NCI-H1694 (cell line): ENCODE measurements at places on chromosomes 3 and 15.
A peak's percentile ranks its signal among the peaks of the same experiment; 100 is the strongest.

- peak; percentile 14 for DNase-seq
Observed at GRCh38 chr3:170410428-170411029, 8.1 kb upstream of the CLDN11 start.

GRCh38 chr3:190229632-190230424, 92.4 kb downstream of the CLDN1 start:
- DNase-seq: no peak

GRCh38 chr15:38040615-38041014, 106.2 kb downstream of the TMCO5A start:
- DNase-seq: no peak

DNA sequence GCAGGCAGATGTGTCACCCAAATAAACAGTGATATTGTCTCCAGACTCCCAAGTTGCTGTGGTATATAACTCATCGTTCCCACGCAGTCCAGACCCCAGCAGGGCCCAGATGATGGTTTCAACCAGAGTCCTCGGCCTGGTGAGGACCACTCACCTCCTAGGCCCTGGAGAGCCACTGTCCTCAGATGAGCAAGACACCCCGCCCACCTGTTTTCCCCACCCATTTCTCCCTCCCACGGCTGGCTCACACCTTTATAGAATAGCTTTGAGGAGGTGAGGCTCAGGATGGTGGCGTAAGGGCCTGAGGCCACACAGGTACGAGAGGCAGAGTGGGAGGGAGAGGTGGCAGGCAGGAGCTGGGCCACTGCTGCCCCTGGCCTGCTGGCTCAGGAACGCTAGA, 7.5 kb downstream of the MESP1 start:
- DNase-seq: no peak

GRCh38 chr3:84165328-84165727, 793.5 kb upstream of the CADM2 start:
- DNase-seq: no peak

DNA sequence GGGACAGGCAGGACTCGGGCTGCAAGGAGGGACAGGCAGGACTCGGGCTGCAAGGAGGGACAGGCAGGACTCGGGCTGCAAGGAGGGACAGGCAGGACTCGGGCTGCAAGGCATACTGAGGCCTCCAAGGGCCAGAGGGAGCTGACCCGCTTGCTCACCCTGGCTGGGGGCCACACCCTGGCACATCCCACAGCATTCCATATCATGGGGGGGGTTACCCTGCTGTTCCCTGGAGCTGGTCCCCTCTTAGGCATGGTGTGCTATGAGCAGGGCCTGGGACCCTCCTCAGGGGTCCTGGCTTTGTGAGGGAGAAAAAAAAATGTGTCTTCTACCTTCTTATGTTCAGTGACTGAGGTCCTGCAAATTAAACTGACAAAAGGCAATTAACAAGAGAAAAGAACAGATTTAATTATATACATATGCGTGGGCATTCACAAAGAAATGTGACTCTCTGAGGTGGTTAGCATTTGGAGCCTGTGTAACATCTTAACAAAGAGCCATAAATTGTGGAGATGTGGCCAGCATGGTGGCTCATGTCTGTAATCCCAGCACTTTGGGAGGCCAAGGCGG, 97.6 kb upstream of the ALDH1A3 start:
- no peak for DNase-seq

DNA sequence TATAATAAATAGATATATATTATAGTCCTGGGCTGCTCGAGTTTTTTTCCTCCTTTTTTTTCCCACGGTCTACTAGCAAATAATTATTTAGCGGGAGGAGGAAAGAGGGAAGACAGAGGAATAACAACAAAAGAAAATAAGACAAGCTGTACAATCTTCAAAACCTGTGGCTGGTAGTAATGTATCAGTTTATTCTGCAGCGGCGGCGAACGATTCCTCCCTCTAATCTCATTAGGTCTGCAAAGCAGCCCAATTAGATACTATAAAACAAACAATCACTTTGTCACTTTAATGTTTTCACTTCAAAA, 390 bp upstream of the TLE3 start:
- no peak for DNase-seq

GRCh38 chr15:84914351-84914750, 29.9 kb downstream of the SLC28A1 start:
- no peak for DNase-seq

DNA sequence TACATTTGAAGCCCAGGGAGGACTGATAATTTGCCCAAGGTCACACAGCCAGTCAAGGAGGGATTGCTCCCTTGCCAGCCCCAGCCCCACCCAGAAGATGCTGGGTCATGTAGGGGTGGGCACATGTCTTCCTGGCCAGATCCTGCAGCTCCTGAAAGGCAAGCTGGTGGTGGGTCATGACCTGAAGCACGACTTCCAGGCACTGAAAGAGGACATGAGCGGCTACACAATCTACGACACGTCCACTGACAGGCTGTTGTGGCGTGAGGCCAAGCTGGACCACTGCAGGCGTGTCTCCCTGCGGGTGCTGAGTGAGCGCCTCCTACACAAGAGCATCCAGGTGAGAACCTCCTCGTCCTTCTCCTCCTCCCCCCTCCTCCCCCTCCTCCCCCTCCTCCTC, 13.2 kb downstream of the ISG20 start:
- DNase-seq: no peak

DNA sequence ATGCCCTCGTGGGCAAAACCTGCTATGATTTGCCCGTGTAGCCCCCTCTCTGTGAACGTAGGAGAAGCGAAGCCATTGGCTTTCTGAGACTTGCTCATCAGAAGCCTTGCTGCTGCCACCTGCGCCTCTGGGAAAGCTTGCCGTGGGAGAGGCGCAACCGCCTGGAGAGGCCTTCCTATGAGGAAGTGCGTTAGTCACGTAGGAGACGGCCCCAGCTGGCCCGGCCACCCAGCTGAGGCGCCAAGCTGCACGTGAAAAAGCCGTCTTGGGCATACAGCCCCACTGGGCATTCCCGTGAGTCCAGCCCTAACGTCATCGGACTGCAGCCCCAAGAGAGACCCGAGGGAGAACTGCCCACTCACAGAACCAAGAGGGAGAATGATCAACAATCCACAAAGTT, 49.1 kb upstream of the TJP1 start:
- DNase-seq: no peak

DNA sequence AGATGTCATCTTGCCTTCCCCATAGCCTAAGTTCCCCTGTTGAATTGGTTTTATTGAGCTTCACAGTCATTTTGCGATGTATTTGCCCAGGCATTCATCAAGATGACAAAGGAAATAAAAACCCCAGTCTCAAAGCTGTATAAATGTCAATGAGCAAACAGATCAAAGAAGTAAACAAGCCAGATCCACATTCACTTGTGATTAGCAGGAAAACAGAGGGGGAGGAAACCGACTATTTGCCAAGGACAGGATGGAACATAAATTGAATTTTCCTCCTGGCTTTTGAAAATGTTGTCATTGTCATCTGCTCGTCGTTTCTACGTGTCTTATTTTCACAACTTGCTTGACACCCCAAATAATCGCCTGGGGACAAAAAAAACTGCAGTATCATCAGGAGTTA, 83.5 kb downstream of the SV2B start:
- no peak for DNase-seq

DNA sequence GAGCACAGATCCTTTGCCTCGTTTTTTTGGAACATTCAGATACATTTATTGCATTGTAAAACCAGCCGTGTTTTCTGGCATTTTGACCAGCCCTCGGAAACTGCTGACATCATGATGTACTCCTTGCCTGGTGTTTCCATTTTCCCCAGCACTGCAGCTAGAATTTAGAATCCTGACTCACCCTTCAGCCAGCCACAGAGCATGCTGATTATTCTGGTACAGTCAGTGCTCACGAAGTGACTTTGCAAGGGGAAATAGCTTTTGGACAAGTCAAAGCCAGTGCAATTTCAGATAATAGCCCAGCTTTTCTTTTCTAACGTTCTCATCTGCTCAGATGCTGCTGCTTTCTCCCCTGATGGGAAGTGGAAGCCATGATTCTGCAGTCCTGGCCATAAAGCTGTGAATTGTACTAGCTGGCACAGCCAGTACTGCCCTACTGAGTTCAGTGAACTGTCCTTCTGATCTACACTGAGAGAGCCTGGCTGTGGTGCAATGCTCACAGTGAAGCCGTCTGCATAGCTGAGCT, 12.1 kb upstream of the CNBP start:
- no peak for DNase-seq

DNA sequence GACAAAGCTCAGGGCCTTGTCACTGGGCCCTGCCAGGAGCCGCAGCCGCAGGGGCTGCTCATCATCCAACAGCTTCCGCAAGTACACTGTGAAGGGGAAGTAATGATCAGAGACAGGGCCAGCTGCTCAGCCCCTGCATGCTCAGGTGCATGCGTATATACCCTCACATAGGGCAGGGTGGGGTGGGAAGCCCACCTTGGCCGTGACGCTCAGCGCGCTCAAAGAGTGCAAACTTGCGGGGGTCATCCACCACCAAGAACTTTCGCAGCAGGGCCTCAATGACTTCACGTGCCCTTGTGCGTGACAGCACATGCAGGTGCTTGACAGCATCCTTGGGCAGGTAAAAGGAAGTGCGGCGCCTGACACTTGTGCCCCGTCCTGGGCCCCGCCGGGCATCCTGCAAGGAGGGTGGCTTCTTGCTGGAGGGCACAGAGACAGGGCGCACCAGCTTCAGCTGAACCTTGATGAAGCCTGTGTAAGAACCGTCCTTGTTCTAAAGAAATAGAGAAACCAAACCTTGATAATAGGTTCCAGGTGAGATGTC, 3.4 kb upstream of the TUSC2 start:
- no peak for DNase-seq

DNA sequence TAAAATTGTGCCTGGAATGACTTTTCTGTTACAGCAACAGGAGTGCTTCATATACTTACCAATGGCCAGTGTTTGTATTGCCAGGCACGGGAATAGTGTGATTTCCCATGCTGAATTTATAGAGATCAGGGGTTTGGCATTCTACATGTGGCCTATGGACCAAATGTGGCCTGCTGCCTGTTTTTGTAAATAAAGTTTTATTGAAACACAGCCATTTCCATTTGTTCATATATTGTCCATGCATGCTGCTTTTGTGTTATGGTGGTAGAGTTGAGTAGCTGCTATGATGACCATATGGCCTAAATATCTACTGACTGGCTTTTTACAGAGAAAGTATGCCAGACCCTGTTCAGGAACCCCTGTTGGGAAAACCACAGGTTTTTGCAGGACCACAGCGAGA, 55.6 kb downstream of the SLCO3A1 start:
- DNase-seq: no peak

GRCh38 chr15:61518191-61518950, 289.3 kb upstream of the RORA start:
- no peak for DNase-seq

- DNase-seq: no peak
Observed at GRCh38 chr3:193842029-193842798, 249.2 kb downstream of the OPA1 start.

- no peak for DNase-seq
Observed at GRCh38 chr3:73500321-73500720, 124.4 kb downstream of the PDZRN3 start.

- DNase-seq: no peak
Observed at GRCh38 chr3:76470285-76470684, 569.6 kb upstream of the ROBO2 start.

DNA sequence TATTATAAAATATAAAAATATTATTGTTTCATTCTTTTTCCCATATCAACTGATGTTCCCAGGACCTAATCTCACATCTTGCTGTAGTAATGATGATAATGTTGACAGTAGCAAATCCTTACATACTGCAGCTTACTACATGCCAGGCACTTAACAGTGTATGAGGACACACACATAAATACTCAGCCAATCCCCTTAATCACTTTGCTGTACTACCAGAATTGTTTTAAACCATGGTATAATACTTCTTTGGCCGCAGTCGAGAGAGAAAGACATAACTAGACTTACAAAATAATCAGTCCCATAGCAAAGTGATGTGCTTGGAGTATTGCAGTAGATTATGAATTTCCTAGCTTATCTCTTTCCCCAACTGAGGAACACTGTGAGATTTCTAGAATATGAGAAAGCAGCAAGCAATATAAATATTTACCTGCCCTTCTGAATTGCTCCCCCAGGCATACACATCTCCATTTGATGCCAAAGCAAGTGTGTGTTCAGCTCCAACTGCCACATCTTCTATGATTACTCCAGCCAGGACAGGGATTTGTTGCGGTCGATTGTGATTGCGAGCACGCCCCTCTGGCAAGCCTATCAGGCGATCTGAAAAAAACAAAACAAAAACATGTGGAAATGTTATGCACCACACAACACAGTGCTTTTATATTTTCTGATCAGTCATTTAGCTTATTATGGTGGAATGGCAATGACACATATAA, 33.0 kb downstream of the FBXL22 start:
- DNase-seq: no peak

DNA sequence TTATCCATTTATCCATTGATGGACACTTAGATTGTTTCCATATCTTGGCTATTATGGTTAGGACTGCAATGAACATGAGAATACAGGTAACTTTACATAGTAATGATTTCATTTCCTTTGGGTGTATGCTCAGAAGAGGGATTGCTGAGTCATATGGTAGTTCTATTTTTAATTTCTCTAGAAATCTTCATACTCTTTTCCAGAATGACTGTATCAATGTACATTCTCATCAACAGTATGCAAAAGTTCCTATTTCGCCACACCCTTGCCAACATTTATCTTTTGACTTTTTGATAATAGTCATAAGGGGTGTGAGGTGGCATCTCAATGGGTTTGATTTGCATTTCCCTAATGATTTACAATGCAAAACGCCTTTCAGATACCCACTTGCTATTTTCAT, 6.2 kb upstream of the NIPA1 start:
- no peak for DNase-seq

GRCh38 chr3:126341755-126342150, 15.5 kb downstream of the KLF15 start:
- no peak for DNase-seq

DNA sequence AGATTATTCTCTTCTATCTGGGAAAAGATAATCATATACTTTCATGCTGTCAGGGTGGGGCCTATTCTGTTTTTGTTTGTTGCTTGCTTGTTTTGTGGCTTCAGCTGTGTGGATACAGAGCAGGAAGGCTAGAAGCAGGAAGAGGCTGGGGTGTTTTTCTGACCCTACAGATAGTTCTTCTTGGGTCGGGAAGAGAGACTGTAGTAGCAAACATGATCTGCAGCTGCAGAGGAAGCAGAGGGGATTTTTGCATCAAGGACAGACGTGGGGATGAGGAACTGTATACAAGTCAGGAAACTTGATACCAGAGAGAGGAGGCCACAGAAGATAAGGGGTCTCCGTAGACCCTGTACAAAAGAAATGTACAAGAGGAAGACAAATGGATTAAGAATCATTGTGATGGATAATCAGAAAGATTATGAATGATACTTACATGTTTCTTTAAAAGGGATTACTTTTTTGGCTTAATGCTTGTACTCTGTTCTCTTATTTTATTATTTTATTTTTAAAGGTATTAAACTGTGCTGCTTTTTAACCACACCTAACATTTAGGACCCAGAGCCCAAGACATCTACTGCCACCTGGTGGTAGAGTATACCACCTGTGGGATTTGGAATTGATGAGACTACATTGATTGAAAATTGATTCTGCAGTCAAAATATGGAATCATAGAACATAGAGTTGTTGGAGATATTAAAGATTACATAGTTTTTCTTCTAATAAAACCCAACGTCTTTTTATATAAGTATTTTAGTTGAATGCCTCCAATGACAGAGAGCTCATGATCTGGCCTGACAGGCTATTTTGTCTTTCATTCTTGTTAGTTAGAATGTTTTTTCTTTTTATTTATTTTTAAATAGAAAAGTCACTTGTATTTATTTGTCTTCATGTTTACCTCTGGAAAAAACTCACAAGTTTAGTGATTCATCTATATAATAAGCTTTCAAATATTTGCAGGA, 87.3 kb upstream of the ROPN1 start:
- DNase-seq: peak; percentile 54
